Spinal cord (tissue), 10 donors: ENCODE measurements at places on chromosomes 5 and 9. TPM values are rescaled to one million over a fixed set of nuclear protein-coding genes. Genes with fewer than 3 reads are reported as not detected.
A peak's percentile ranks its signal among the peaks of the same experiment; 100 is the strongest.

CEMIP2 gene
- total RNA-seq, result 64.9 TPM

OLFML2A gene
- 66.0 TPM for total RNA-seq

MEGF10 gene
- total RNA-seq, result 30.3 TPM

GRCh38 chr9:3308609-3309008 is 217.2 kb downstream of the RFX3 start:
- no peak for DNase-seq
- no peak overlapping the region for H3K4me3 ChIP-seq
- H3K27ac ChIP-seq, result no peak overlapping the region
- H3K4me1 ChIP-seq, result no peaks in the 10 kb centered on the region
- no peaks in the 10 kb centered on the region for H3K27me3 ChIP-seq

GRCh38 chr5:39367711-39368110 is 3.4 kb upstream of the C9 start:
- H3K36me3 ChIP-seq, result no peaks in the 10 kb centered on the region
- H3K4me1 ChIP-seq, result no peaks in the 10 kb centered on the region
- no peak overlapping the region for H3K4me3 ChIP-seq
- no peaks in the 10 kb centered on the region for H3K27me3 ChIP-seq
- no peak for DNase-seq

- peak; percentile 46 for DNase-seq
- no peak overlapping the region for H3K4me3 ChIP-seq
- H3K27ac ChIP-seq, result no peak overlapping the region
- H3K36me3 ChIP-seq, result no peaks in the 10 kb centered on the region
- peaks cover 21% of the 10 kb centered on the region for H3K4me1 ChIP-seq
Measured at GRCh38 chr5:178439493-178440180, 150.6 kb downstream of the COL23A1 start.

DNA sequence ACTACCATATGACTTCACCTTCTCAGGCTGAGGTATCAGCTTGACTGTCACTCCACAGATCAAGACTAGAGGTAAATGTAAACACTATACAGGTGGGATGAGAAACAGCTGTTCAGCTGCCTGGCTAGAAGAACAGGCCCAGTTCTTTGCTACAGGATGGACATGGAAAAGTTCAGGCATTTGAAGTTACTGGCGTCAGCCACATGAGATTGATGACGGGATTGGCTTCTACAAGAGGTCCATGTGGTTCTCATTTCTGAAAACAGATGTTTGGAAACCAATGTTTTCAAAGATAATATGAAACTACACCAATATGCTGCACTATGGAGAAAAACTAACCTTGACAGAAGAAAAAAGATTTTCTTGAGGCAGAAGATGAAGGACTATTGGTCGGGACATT is 324.1 kb downstream of the CDH10 start:
- H3K27ac ChIP-seq, result no peak overlapping the region
- no peaks in the 10 kb centered on the region for H3K36me3 ChIP-seq
- no peak overlapping the region for H3K4me3 ChIP-seq
- no peak for DNase-seq
- no peaks in the 10 kb centered on the region for H3K4me1 ChIP-seq

GRCh38 chr9:133768859-133769510 is 30.8 kb upstream of the SARDH start:
- no peak overlapping the region for H3K4me3 ChIP-seq
- no peaks in the 10 kb centered on the region for H3K4me1 ChIP-seq
- H3K27ac ChIP-seq, result no peak overlapping the region
- no peaks in the 10 kb centered on the region for H3K27me3 ChIP-seq
- peaks cover 62% of the 10 kb centered on the region for H3K36me3 ChIP-seq
